Stimulated activated CD4-positive, alpha-beta T cell treated with anti-CD3 and anti-CD28 coated beads, Interleukin-2, amount 100 ng/mL, for 24 hours (primary cell): ENCODE measurements at places on chromosomes 2 and 18.
A peak's percentile ranks its signal among the peaks of the same experiment; 100 is the strongest.

GRCh38 chr2:227870710-227871374 is 589 bp upstream of the DAW1 start:
- DNase-seq = no peak

DNA sequence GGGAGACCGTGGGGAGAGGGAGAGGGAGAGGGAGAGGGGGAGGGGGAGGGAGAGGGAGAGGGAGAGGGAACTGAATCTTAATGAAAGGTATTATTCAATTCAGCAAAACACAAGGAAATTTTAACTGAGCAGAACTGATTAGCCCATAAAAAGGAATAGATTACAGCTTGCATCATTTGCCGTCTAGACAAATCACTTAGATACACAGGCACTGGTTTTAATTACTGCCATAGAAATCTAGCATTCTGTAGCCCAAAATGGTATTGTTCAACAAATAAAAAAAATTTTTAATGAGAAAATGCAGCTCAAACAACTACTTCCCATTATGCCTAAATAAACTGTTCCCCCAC is 7.9 kb upstream of the KCNF1 start:
- DNase-seq = no peak

GRCh38 chr18:5430131-5430530 is 113.7 kb downstream of the EPB41L3 start:
- no peak for DNase-seq

GRCh38 chr2:55235724-55236538 is 3.4 kb downstream of the RPS27A start:
- no peak for DNase-seq

GRCh38 chr2:73601780-73602179 is 40.4 kb downstream of the NAT8 start:
- DNase-seq = no peak

DNA sequence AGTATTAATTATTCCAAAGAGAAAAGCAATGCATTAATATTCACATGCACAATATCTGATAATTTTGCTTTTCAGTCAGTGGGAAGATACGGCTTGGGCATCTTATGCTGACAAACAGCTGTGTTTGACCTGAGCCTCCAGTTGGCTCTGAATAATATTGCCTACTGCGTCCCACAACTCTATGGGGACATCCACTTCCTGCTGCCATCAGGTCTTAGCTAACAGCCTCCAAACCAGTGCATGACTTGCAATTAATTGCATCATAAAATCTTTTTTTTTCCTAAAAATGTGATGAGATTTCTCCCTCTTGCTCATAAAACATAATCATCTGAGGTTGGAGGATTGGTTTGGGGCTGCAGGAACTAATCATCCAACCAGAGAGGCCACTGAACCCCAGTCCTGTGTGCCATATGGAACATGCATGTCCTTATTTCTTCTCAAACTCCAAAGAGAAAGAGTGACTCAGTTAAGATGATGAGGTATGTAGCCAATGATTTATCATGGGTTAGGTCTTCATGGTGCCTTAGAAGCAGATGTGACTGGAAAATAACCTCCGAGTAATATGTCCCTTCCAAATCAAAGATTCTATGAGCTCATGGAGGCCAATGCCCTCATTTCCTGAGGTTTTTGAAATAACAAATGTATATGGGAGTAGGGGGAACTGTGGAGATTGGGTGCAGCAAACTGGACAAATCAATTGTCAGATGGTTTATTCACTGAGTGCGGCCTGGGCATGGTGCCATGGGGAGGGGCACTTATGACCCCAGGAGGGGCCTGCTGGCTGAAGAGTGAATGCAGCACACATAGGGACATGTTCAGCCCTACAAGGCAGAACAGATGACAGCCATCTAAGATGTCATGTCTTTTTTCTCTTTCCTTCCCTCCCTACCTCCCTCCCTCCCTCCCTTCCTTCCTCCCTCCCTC is 39.4 kb downstream of the EDAR start:
- DNase-seq = no peak

DNA sequence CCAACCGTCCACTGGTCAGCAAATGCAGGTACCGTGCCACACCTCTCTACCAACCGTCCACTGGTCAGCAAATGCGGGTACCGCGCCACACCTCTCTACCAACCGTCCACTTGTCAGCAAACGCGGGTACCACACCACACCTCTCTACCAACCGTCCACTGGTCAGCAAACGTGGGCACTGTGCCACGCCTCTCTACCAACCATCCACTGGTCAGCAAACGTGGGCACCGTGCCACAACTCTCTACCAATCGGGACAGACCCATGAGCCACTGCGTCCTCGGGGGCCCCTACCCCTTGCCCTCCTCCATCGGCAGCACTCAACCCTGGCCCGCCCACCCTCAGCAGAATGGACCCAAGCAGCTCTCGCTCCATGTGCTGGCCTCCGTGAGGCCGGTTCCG is 226.4 kb upstream of the SALL3 start:
- peak; percentile 8 for DNase-seq

- no peak for DNase-seq
Measured at GRCh38 chr2:16250466-16250865, 310.1 kb downstream of the MYCN start.

- peak; percentile 16 for DNase-seq
Measured at GRCh38 chr2:241010531-241011295, 12.3 kb downstream of the SNED1 start.

GRCh38 chr18:78796693-78797455 is 182.7 kb upstream of the SALL3 start:
- DNase-seq = no peak

- no peak for DNase-seq
Measured at GRCh38 chr2:70357684-70358071, 55.8 kb upstream of the FAM136A start.

DNA sequence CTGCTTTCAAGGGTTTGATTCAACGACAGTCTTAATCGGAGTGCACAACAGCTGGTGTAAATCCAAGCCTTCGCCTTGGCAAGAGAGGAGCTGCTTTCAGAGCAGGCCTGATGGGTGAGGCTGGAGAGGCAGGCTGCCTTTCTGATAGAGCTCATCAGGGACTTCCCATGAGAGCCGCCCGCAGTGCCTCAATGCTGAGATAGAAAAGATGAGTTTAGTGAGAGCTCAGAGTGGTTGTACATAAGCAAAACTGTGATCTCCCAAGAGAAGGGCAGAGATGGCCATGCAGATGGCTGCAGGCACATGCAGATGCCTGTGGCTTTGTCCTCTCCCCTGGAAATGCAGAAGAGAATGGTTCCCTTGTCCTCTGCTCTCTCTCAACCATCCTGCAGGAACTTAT is 122.1 kb downstream of the ARL4C start:
- peak; percentile 11 for DNase-seq

GRCh38 chr2:14322306-14322705 is 310.2 kb upstream of the LRATD1 start:
- DNase-seq = no peak

DNA sequence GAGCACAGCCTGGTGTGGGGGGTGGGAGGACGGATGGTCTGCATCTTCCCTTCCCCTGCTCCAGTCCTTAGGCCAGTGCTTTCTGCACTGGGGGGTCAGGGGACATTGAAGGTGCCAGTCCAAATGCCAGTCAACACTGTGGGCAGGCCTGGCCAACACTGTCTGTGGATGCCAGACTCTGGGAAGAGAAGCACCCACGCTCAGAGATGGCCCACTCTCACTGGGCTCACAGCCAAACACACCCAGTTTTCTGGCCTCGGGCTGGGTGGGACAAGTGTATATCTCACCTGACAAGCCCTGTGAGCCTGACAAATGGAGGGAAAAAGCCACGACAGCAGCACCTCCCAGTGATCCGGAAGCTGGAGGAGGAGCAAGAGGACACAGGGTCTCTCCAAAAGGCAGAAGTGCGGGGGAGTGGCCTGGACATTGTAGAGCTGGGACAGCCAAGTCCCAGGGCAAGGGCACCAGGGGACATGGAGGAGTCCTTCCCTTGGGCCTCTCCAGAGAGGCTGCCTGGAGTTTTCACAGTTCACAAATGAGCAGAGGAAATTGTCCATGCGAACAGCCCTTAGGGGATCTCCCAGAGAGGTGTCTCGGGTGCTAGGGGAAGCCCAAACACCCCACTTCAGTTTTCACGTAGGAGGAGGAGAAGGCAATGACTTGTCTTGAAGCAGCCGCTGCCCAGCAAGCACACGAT is 79.3 kb downstream of the SDC1 start:
- no peak for DNase-seq

- no peak for DNase-seq
Measured at GRCh38 chr18:69265656-69266055, 135.0 kb upstream of the DOK6 start.

- no peak for DNase-seq
Measured at GRCh38 chr2:238947920-238948710, 100.2 kb downstream of the TWIST2 start.

DNA sequence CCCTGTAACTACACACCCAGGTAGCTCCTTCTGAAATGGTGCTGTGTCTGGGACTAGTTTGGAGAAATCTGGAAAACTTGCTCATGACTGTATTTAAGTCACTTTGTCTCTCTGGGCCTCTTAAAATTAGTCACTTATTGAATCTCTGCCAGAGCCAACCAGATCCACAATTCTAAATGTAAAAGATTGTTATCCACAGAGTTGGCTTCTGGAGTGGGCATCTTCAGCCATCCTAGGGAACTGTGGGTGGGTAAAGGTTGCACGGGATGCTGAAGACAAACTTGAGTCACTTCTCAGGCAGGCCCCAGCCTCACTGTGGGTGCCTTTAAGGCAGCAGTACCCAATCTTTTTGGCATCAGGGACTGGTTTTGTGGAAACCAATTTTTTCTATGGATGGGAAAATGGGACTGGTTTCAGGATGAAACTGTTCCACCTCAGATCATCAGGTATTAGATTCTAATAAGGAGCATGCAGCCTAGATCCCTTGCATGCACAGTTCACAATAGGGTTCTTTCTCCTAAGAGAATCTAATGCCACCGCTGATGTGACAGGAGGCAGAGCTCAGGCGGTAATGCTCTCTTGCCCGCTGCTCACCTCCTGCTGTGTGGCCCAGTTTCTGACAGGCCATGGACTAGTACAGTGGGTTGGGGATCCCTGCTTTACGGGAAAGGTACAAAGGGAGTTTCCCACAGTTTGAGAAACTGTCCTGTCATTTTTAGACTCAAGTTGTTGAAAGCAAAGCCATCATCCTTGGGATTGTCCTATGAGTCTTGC is 98.3 kb upstream of the SPRED2 start:
- no peak for DNase-seq

GRCh38 chr18:4854671-4855070 is 342.4 kb downstream of the AKAIN1 start:
- no peak for DNase-seq

- DNase-seq = no peak
Measured at GRCh38 chr2:127041259-127041970, 65.5 kb downstream of the BIN1 start.

DNA sequence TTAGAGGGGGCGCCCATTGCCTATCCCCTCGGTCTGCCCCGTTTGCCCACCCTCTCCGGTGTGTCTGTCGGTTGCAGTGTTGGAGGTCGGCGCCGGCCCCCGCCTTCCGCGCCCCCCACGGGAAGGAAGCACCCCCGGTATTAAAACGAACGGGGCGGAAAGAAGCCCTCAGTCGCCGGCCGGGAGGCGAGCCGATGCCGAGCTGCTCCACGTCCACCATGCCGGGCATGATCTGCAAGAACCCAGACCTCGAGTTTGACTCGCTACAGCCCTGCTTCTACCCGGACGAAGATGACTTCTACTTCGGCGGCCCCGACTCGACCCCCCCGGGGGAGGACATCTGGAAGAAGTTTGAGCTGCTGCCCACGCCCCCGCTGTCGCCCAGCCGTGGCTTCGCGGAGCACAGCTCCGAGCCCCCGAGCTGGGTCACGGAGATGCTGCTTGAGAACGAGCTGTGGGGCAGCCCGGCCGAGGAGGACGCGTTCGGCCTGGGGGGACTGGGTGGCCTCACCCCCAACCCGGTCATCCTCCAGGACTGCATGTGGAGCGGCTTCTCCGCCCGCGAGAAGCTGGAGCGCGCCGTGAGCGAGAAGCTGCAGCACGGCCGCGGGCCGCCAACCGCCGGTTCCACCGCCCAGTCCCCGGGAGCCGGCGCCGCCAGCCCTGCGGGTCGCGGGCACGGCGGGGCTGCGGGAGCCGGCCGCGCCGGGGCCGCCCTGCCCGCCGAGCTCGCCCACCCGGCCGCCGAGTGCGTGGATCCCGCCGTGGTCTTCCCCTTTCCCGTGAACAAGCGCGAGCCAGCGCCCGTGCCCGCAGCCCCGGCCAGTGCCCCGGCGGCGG is 1.7 kb downstream of the MYCN start:
- no peak for DNase-seq

- DNase-seq = no peak
Measured at GRCh38 chr2:16666449-16666801, 791 bp upstream of the CYRIA start.

- no peak for DNase-seq
Measured at GRCh38 chr2:232367591-232368233, 10.8 kb upstream of the ALPP start.

DNA sequence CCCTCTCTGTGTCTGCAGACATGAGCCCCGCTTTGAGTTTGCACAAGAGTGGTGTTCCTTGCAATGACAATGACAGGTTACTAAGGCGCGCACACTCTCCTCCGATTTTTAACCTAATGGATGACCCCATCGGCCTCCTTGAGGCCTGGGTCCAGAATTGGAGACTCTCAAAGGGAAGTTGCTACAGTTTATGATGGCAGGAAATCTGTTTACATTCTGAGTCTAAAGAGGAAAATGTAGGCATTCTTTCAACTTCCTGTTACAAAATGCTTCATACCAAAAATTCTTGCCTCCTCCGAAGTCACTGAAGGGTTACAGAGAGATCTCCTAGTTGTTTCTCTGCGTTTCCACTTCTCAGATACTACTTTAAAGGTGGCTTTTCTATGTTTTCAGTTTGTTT is 225.3 kb upstream of the AGAP1 start:
- no peak for DNase-seq

GRCh38 chr2:137525641-137526190 is 438.6 kb upstream of the HNMT start:
- DNase-seq = no peak

- DNase-seq = no peak
Measured at GRCh38 chr2:39735648-39736047, 43.4 kb downstream of the THUMPD2 start.

DNA sequence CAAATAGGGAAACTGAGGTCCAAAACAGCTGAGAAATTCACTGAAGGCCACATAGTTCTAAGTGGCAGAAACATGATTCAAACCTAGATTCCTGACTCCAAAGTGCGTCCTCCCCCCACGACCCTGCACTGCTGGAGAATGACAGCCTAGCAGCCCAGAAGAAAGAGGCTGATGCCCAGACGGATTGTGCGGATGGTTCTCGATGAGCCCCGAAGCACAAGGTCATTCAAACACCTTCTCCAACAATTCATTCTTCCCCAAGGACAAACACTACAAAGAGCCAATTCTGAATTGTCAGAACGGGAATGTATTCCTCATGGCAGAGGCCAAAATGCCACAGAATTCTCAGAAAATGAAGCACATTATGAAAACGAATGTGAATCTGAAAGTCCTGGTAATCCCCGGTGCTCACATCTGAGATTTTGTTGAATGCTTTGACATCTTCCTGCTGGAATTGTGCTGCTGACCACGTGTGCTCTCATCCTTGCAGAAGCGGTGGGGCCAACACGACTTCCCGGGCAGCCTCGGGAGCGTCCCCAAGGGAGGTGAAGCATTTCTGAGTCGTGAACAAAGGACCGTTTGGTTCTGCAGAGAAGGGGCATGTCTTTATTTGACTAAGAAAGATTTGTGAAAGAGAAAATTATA is 337.0 kb downstream of the EIPR1 start:
- no peak for DNase-seq

GRCh38 chr2:156182132-156182531 is 150.4 kb downstream of the NR4A2 start:
- DNase-seq = no peak

- DNase-seq = no peak
Measured at GRCh38 chr2:144529841-144530240, 9.9 kb upstream of the ZEB2 start.
